ENCODE measurements at places on chromosomes 12 and 14.

- no peak for DNase-seq
Measured at GRCh38 chr14:53149668-53150316, 3.3 kb downstream of the DDHD1 start.

DNA sequence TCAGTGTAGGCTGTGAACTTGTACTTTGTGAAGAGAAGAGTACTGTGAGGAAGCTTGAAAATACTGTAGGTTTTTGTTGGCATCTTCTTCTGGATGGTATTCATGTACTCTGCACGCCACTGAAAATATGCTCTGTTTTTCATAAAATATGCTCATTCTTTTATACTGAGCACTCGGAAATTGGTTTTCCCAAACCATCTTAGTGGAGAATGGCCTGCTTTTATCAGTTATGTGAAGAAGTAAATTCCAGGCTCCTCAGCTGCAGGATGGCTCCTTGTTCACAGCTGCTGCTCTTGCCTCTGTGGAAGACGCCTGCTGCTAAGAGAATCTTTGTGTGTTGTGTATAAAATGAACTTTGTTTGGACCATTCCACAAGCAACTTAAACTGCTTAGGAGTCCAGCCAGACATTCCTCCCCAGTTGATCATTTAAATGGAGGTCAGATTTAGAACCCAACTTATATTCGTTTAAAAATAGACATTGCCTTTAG, 443.5 kb upstream of the RGS6 start:
- no peak for DNase-seq

DNA sequence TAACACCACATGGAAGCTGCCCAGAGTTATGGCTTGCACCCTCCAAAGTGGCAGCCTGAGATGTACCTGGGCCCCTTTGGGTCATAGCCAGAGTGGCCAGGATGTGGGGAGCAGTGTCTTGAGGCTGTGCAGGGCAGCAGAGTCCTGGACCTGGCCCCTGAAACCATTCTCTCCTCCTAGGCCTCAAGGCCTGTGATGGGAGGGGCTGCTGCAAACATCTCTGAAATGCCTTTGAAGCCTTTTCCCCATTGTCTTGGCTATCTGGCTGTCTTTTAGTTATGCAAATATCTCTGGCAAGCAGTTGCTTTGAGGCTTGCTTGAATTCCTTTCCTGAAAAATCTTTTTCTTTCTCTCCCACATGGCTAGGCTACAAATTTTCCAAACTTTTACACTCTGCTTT, 356.5 kb downstream of the DAD1 start:
- DNase-seq: no peak

DNA sequence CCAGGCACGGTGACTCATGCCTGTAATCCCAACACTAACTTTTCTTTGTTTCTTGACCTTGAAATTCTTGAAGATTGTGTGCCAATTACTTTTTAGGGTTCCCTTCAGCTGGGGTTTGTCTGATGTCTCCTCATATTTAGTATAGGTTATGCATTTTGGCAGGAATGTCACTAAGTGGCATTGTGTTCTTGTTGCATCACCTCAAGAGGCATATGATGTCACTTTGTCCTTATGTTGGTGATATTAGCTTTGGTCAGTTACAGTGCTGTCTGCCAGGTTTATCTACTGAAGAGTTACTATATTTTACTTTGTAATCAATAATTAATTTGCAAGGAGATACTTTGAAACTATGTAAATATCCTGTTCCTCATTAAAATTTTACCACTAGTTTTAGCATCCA, 61.0 kb upstream of the BTG1 start:
- DNase-seq: no peak

DNA sequence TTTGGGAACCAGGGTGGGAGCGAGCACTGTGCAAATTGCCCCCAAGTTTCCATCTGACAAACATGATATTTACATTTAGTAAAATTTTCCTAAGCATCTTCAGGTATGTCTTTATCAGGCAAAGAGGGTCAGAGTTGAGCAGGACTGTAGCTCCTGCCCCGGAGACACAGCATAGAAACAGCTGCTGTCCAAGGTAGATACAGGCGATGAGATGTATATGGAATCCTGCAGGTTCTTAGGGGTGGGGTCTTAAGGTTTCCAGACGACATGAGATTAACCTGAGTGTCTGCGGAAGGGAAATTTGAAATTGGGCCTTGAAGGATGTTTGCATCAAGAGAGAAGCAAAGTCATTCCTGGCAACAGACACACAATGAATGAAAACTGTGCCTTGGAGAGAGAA, 998.8 kb downstream of the AACS start:
- DNase-seq: no peak

DNA sequence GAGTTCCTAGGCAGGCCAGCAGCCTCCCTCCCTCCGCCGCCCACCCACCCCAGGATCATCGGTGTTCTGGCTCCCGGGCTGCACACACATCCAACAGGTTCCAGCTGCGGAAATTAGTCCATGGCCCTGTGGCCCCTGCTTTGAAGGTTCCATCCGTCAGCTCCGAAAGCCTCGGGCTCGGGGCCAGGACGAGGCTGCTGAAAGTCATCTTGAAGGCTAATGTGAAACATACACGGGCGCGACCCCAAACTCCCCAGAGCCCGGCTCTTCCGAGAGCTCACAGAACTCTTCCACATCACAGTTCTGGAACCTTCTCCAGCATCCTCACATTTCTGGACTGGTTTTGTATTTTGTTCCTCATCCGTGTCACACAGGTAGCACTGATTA, 19.8 kb downstream of the KDM2B start:
- no peak for DNase-seq

DNA sequence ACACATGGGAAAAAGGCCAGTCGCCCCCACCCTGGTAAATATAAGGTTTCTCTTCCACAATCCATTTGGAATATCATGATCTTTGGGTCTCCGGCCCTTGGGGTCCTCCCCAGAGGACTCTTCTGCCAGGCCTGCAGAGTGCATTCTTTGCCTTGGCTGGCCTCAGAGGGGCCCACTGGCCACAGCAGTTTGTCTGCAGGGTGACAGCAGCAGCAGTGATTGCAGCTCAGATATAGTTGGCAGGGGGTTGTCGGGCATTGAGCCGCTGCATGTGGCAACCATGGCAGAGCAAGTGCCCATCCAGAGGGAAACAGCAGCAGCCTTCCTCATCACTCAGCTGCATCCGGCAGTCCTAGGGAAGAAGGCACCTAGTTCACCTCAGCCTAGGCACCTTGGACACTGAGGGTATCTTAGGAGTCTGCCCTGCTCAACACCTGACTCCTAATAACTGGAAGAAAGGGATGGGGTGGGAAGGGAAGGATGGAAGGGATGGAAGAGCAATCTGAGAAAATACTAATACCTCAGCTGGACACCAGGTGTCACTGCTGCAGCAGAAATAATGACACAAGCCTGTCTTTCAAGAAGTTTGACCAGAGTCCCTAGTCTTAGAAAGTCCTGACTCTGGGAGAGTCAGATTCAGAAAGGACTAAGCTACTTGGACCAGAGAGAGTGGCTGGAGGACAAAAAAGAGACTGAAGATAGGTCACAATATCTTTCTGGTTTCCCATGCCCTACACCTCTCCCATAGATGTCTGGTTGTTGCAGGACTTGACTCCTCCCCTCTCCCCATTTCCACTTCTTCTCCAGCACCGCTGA, 8.9 kb downstream of the AJUBA start:
- DNase-seq: no peak

DNA sequence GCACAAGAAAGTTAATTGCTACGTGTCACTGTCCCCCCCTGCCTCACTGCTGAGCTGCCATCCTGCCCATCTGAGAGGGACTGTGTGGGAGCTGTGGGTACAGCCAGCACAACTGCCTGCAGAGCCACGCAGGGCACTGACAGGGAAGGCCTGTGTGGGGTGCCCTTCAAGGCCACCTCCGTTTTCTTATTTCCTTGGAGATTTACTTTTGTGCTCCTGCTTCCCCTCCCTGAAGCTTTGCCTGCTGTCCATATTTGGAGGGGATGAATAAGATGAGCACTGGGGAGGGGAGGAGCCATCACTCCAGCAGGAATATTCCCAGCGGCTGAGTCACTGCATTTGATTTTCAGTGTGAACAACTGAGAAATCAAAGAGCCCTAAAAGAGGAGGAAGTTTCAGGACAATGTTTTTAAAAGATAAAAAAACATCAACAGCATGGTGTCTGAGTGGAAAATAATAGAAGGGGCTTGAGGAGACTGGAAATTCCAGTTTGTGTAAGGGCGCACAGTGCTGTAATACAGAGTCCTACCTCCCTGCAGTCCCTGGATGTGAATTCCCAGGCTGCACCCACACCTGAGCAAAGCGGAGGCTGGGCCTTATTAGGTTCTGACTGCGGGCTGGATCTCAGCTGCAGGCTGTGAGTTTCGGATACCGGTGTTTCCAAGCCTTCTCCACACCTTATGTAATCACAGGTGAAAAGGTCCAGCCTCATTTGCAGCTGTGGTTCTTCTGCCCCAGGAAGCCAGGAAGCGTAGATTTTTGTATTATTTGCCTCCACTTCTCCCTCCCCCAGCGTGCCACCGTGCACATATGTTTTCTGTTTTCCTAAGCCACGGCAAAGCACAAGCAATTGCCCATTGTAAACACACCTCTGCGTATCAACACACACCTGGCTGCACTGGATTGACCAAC, 192.6 kb upstream of the BCL2L14 start:
- no peak for DNase-seq

GRCh38 chr14:51365241-51365965, 125.4 kb downstream of the TMX1 start:
- DNase-seq: no peak

DNA sequence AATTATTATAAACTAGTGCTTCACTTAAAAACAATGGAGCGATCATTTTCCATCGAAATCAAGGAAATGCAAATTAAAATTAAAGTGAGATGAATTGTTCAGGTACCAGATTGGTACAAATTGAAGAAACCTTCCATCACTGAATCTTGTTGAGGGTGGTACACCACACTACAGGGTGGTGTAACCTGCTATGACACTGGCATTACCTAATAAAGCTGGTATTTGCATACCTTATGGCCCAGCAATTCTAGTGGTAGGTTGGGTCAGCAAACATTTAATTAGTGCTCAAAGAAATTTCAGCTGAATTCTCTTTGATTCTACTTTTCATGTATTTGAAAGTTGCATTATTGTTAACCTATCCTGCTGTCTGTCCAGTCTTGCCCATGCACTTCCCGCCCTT, 9.2 kb downstream of the TIGAR start:
- no peak for DNase-seq

GRCh38 chr14:55361190-55361589, 50.4 kb downstream of the ATG14 start:
- no peak for DNase-seq

GRCh38 chr12:116790066-116790465, 52.0 kb downstream of the RNFT2 start:
- no peak for DNase-seq

- DNase-seq: no peak
Measured at GRCh38 chr12:55762646-55763045, 19.7 kb downstream of the GDF11 start.

- DNase-seq: no peak
Measured at GRCh38 chr14:69755784-69756183, 11.2 kb upstream of the SRSF5 start.

GRCh38 chr12:52045794-52046199, 5.4 kb upstream of the NR4A1 start:
- DNase-seq: peak; percentile 63

DNA sequence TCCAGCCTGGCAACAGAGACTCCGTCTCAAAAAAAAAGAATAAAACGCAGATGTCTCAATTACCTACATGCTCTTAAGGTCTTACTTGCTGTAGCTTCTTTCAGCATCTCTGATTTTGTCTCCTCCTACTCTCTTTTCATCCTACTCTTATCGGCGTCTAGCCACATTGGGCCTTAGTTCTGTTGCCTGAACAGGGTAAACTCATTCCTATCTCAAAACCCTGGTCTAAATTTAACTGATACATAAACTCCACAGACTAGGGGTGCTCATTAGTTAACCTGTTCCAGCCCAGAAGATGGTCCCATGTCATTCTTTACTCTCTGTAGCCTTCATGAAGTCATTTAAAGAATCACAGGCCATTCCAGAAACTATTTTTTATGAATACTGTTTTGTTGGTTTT, 33.6 kb downstream of the EXD2 start:
- no peak for DNase-seq

DNA sequence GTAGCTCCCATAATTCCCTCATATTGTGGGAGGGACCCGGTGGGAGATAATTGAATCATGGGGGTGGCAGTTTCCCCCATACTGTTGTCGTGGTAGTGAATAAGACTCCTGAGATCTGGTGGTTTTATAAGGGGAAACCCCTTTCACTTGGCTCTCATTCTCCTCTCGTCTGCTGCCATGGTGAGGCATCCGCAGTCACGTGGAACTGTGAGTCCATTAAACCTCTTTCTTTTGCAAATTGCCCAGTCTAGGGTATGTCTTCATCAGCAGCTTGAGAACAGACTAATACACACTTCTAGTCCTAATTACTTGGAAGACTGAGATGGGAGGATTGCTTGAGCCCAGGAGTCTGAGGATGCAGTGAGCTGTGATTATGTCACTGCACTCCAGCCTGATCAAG, 64.4 kb downstream of the TMX1 start:
- DNase-seq: no peak

- no peak for DNase-seq
Measured at GRCh38 chr14:92986254-92987147, 63.6 kb downstream of the CHGA start.

DNA sequence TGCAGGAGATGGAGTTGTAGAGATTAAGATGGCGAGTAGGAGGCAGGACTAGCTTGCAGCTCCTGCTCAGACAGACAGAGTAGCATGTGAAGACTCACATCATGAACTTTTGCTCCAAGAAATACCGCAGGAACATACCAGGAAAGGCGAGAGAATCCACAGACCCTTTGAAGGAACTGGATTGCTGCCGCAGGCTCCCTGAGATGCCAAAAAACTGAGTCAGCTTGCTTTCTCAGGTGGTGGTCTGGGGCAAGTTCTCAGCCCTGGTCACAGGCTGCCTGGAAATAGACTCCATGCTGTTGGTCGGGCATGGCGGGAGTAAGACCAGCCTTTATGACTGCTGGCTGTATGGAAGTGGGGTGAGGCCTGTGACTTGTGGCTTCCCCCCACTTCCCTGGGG, 163.6 kb upstream of the NAV3 start:
- no peak for DNase-seq

- no peak for DNase-seq
Measured at GRCh38 chr14:99320621-99321235, 48.7 kb upstream of the BCL11B start.

DNA sequence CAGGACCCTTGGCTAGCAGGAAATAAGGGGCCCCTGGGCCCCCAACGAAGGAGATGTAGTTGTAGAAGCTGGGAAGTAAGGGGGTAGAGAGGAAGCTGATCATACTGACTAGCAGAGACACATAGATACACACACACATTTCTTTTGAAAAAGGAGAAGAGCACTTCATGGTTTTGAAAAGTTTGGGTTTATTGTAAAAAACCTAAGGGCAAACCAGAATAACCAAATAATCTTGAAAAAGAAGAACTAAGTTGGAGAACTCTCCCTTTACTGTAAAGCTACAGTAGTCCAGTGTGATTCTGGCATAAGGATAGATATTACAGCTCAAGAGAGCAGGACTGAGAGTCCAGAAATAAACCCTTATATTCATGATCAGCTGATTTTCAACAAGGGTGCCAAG, 5.8 kb upstream of the HCAR3 start:
- DNase-seq: no peak

GRCh38 chr12:62601765-62602164, 135.1 kb downstream of the MON2 start:
- DNase-seq: no peak

GRCh38 chr12:109795023-109795422, 38.2 kb downstream of the TRPV4 start:
- no peak for DNase-seq
